SHP77 treated with DMSO at 0.1 percent for 48 hours (cell line): ENCODE measurements at places on chromosomes 2 and 18.
A peak's percentile ranks its signal among the peaks of the same experiment; 100 is the strongest.

DNA sequence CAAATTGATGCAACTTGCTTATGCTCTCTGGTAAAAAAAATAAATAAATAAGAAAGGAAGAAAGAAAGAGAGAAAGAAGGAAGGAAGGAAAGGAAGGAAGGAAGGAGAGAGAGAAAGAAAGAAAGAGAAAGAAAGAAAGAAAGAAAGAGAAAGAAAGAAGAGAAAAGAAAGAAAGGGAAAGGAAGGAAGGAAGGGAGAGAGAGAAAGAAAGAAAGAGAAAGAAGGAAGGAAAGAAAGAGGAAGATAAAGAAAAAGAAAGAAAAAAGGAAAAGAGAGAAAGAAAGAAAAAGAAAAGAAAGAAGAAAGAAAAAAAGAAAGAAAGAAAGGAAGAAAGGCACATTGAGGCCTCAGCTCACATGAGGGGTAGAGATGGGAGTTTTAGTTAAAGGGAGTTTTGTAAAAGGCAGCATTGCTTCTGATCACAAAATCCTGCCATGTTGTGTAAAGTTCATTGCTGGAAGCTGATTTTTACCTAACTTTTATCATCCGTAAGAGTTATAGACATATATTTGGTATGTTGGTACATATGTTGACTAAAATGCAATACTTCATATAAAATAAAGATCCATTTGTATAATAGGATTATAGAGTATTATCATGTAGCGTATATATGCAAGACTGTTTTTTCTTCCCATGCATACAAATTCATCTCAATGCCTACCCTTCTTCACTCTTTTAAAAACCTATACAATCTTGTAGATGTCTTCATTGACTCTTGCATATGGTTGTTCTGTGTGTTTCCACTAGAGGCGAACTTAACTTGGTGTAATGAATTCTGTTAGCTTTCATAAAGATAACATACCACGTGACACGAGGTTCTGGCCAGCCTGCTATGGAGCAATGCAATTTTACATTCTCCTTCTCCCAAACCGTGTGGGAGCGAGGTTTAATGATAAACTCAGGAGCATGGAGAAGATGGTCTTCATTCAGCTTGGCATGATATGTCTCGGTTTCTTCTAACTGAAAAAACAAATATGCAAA lies 32.8 kb downstream of the MYOM1 start:
- DNase-seq: no peak

DNA sequence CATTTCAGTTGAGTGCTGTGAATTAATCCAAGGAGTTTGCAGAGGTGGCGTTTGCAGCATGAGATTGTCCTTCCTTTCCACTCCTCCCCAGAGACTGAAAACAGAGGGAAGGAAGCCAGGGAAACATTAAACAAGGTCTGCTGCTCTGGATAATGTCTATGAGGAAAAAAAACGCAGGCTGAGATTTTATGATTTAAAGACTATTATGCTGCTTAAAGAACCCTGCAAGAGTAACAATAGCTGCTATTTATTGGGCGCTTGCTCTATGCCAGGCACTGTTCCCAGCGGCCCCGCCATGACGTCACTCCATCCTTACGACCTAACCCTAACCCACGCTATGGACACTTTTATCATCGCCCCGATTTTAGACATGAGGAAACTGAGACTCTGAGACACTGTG lies 222.4 kb downstream of the BCL2 start:
- DNase-seq: no peak

GRCh38 chr2:8151888-8152287 lies 530.0 kb upstream of the ID2 start:
- no peak for DNase-seq

DNA sequence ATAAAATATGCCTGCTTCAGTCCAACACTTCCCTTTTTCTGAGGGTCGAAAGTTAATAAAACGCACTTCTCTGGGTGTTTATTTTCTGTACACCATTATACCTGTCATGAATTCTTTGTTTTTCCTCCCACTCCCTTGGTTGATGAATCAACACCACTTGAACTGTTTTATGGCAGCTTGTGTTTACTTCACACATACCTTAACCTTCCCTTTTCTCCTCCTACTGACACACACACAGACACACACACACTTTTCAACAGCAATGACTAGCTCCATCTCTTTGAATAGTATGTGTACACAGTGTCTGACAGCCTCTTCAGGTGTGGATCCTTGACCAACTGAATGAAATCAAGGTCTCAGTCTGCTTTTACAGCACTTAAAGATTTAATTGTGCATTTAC lies 91.3 kb downstream of the SATB2 start:
- DNase-seq: peak; percentile 54

- DNase-seq: no peak
Observed at GRCh38 chr2:70041663-70042062, 45.6 kb upstream of the PCBP1 start.

DNA sequence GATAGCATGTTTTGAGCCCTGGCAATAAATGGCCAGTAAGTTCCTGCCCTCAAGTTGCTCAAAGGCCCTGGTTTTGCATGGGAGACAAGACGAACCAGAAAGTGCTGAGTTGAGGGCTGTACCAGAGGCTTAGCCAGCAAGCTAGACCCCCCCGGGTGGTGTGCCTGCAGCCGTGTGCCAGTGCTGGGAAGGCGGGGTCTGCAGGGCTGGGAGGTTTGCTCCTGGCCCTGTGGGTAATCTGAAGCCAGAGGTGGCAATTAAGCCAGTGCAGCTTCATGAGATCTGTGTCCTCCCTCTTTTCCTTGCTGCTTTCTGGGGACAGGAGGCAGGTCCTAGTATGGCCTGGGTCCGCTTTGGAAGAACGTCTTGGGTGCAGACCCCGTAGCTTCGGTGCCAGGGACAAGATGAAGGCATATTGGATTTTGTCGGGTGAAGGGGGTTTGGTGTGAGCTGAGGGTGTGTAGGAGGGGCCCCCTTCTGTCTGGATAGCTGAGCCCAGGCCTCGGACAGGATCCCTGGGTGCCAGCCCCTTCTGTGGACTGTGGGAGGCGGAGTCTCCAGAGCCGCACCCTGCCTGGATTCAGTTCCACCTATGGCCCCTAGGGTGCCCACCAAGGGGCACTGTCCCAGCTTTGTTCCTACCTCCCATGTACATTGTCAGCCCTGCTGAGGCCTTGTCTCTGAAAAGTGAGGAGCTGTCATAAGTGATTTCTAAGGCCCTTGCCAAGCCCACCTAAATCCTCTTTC lies 15.6 kb downstream of the ATOH8 start:
- DNase-seq: peak; percentile 16

DNA sequence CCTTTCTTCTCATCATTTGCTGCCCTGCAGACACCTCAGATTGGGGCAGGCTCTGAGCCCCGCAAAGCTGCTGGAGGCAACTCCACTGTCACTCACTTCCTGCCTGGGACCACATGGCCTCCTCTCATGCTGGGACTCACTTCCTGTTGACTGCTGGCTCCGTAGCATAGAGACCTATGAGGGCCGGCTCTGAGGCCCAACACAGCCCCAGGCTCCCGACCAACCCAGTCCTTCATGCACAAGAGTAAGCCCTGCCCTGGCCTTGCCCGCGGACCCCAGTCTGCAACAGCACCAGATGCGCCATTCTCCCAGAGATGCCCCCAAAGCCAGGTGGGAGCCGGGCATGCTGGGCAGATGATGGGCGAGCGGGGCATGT lies 55.7 kb downstream of the DNMT3A start:
- DNase-seq: no peak

DNA sequence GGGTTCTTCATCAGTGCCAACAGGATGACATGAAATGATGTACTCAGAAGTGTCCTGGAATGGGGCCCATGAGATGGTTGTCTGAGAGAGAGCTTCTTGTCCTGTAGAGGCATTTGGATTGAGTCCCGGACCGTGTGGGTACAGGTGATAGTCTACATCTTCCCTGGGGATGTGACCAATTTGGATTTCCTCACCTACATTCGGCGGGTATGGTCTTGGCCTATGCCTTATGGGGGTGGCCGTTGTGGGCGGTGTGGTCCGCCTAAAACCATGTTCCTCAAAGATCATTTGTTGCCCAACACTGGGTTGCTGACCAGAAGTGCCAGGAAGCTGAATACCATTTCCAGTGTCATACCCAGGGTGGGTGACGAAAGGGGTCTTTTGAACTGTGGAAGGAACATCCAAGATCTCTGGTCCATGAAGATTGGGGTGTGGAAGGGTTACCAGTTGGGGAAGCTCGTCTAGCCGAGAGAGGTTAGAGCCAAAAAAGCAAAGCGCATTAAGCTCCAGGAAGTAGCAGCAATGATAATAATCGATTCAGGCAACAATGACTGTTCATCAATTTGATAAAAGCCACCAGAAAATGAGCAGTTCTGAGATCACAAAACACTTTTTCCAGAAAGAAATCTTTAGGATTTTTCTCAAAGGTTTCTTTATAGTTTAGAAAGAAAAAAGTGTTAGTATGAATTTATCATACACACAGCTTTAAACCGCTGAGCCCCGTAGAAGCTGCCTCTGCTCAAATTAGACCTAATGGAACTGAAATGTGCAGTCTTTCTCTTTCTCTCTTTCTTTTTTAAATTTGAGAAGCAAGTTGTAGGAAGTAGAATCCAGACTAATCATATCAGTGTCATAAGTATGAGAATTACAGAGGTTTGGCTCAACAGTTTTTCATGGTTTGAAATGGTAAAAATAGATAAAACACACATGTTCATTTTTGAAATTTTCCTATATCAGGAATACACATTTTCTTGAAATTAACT lies 60.3 kb downstream of the ATIC start:
- DNase-seq: no peak

GRCh38 chr2:69564604-69565003 lies 78.9 kb downstream of the AAK1 start:
- DNase-seq: no peak

- no peak for DNase-seq
Observed at GRCh38 chr2:231718799-231719198, 10.5 kb downstream of the PTMA start.

DNA sequence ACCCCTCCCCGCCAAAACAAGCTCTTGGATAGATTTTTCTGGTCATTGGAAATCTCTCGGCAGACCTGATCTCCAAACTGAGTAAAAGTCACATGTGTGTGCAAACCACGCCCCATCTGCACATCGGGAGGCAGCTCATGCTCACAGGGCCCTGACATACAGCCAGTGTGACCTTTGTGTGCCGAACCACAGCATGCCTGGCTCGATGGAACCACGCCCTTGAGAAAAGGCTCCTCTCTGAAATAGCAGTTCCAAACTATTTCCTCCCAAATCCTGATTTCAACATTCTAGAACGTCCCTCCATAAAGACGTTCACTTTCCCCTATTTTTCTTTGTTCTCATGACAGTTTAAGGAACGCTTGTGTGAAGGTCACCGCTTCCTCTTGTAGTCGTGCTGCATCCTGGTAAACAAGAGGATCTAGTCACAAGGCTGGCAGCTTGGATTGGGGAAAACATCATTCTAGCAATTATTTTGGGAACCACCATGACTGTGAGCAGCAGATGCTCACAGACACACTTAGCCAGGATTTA lies 59.3 kb upstream of the MAP4K4 start:
- no peak for DNase-seq
